Type B pancreatic cell (in vitro differentiated cells): ENCODE measurements at places on chromosomes 5 and 9. TPM values are rescaled to one million over a fixed set of nuclear protein-coding genes. Genes with fewer than 3 reads are reported as not detected.

DNA sequence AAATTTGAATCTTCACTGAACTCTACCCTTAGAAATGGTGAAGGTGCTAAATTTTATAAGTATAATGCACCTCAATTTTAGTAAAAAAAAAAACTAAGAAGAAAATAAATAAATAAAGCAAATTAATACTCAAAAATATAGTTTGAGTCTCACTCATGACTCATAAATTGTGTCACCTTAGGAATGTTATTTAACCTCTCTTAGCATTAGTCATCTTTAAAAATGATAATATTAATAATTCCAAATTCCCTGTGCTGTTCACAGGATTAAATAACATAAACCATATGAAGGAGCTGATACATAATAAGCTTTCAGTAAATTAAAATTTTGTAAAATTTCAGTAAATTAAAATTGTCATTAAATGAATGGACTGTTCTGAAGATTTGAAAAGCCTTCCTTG lies 339.8 kb upstream of the RGMB start:
- DNase-seq = no peak

- no peak for DNase-seq
Observed at GRCh38 chr9:73264631-73265030, 113.0 kb downstream of the ANXA1 start.

DNA sequence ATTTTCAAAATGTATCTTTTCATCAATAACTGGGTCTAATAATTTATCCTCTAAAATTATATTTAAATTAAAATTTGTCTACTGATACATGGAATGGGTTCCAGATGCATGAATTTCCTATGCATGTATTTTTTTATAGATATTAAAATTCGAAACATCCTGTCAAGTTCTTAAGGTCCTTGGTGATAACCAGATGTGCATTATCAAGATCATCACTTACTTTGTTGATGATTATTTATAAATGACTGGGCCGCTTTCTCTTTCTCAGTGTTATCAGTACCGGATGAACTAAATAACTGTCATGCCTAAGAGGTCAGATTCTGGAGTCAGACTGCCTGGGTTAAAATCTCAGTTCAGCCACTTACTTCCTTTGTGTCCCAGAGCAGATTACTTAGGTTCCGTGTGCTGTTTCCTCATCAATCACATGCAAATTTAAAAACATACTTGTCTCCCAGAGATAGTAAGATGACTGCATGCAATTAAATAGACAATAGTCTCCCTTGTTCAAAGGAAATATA lies 124.3 kb downstream of the TEX10 start:
- no peak for DNase-seq

DNA sequence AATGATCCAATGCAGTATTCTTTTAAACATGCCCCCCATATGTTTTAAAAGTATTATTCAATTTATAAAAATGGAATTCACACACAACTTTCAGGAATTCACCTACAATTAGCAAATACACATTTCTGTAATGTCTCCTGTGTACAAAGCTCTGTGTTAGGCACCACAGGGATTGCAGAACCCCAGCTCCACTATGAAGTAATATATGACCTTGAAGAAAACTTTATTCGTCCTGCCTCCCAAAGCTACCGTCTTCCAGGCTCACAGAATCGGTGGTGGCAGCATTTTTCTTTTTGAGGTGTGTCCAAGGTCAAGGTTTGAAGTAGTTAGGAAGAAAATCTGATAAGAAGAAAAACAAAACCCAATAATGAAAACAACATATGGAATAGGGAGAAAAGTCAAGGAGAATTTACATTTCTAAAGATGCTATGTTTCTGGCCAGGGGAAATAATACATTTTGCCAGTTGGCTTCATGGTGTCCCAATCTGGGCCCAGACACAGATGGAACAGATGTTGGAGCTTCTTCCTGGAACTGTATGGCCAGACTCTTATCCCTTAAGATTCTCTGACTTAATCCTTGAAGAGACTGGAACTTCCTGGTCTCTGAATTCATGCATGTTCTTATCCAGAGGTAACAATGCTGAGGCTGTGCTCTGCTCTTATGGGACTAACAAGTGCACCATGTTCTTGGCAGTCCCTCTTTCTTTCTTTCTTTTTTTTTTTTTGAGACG lies 22.0 kb upstream of the LVRN start:
- no peak for DNase-seq

GRCh38 chr5:94976853-94977252 lies 308.0 kb downstream of the MCTP1 start:
- DNase-seq = no peak

GRCh38 chr5:124806373-124807077 lies 60.1 kb upstream of the ZNF608 start:
- peak; percentile 84 for DNase-seq

- no peak for DNase-seq
Observed at GRCh38 chr9:114774524-114774923, 31.3 kb downstream of the TNFSF15 start.

GRCh38 chr5:19532936-19533335 lies 455.1 kb downstream of the CDH18 start:
- no peak for DNase-seq

GRCh38 chr5:30880514-30880913 lies 313.0 kb upstream of the CDH6 start:
- DNase-seq = no peak

IQGAP2 gene
- total RNA-seq = 20.2 and 24.7 TPM in 2 replicates
